ENCODE measurements at places on chromosomes 6 and 20.
A peak's percentile ranks its signal among the peaks of the same experiment; 100 is the strongest.

DNA sequence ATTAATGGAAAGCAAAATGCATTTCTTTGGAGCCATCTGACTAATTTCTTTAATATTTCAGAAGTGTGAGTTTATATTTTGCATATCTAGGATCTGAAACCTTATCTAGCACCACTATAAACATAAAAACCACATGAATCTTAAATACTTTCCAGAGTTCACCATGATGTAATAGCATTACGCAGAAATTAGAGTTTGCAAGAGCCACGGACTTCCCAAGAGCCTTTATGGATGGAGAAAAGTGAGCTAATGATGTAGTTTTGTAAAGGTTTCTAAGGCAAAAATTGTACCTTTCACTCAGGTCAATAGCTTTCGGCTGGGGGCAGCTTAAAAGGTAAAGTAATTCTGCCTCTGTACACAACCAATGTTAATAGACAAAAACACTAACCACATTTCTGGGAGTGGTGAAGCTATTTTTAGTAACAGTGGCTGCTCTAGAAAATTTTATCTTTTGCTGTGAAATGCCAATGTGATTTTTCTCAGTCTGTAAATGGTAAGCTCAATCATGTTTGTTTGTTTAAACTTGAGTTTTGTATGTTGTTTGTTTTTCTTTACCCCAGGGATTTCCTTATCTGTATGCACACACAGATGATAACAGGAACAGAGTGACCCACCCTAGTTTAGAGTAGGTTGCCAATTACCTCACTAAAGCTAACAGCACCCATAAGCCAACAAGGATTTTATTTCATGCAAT, 80.5 kb downstream of the FILIP1 start:
- no peak for DNase-seq

- DNase-seq: no peak
These were observed 19.2 kb downstream of the CAPN11 start for GRCh38 chr6:44177691-44178423.

DNA sequence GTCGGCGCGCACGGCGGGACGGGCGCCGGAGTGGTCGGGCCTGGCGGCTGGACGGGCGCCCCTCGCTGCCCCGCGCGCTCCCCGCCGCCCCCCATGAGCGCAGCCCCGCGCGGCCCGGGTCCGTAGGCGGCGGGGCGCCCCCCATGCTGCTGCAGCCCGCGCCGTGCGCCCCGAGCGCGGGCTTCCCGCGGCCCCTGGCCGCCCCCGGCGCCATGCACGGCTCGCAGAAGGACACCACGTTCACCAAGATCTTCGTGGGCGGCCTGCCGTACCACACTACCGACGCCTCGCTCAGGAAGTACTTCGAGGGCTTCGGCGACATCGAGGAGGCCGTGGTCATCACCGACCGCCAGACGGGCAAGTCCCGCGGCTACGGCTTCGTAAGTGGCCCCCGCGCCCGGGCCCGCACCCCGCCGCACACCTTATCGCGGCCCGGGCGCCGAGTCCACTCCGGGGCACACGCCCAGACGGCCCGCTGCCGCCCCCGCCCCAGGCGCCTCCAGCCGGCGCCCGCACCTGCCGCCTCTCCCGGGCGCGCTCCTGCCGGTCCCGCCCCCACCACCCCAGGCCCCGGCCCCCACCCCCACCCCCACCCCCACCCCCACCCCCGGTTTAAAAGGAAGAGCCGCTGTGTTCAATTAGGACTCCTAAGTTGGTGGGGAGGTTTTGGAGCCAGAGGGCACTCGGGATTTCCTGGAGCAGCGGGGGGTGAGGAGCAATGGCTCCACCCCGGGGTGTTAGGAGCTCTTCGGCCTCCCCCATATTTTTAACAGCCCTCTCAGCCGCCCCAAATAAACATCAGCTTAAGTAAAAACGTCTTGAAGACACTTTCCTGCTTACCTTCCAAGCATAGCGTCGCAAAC, 474 bp downstream of the RBM38 start:
- no peak for DNase-seq

GRCh38 chr6:137717074-137718073, 149.7 kb upstream of the TNFAIP3 start:
- no peak for DNase-seq

DNA sequence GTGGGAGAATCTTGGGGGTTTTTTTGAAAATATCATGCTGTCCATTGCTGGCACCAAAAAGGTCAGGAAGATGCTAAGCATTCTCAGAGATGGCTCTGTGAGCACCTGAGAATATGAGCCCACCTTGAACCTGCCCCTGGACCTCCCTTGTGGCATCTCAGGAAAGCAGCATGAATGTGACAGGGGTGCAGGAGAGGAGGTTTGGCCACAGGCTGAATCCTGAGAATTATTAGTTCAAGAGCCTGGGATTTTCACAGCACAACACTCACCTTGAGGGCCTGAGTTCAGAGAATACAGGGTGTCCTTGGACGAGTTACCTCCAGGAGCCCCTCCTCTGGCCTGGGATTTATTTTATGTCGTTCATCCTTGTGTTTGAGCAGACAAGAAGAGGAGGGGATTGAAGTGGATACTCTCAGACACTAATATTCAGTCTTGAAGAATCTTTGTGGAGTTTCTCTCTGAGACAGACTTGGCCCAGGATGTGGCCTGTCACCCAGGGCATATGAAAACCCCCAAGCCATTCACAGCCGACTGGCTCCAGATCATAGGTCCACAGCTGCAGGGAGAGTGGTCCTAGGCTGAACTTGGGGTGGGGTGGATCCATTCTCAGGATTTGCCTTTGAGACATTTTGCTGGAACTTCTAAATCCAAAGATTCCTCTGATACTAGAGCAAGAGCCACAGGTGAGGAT, 390.8 kb downstream of the RNGTT start:
- DNase-seq: no peak

DNA sequence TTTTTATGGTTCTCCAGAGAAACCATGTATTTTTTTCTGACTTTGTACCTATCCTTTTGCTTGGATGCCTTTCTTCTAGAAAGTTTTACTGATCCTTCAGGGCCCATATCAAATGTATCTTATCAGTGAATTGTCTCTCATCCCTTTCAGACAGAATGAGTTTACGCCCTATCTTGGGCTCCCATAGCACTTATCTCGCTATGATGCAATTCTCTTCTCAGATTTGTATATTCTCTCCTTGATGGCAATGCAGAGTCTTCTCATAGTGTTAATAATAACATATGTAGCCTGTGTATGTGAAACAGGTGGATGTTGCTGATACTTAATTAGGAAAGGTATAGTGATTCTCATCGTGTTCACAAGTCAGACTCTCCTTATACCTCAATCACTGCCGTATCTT, 336.2 kb downstream of the UTRN start:
- DNase-seq: no peak

GRCh38 chr6:41226752-41227151, 1.4 kb upstream of the TREML4 start:
- DNase-seq: no peak

DNA sequence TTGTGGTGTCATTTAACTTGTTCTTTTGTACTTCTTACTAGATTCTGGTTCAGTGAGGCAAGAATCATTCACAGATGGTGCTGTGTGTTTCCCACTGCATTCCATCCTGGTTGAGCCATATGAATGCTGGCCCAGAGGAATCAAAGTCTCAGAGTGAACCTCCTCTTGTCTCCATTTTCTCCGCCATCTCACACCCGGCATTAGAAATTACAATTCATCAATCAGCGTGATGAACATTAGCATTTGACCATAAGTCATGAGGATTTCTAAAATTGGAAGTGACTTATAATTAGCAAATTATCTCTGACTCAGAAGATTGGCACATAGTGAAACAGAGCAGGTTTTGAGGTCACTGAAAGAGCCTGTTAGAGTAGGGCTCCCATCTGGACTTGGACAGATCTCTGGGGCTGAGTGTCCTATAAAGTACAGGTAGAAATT, 25.2 kb downstream of the TNFAIP3 start:
- DNase-seq: no peak

DNA sequence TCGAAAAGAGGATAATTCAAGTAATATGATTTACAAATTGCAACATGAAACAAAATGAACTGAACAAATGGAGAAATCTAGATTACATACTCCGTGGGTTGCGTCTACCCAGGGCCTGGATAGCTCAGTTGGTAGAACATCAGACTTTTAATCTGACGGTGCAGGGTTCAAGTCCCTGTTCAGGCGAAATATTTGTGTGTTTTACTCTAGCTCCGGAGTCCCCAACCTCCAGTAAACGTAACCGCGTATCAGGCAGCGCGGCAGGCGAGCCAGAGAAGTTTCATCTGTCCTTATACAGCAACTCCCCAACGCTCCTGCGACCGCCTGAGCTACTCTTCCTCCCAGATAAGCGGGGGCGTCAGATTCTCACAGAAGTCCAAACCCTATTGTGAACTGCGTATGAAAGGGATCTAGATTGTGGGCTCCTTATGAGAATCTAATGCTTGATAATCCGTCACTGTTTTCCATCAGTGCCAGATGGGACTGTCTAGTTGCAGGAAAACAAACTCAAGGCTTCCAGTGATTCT, 176.1 kb downstream of the TRIM27 start:
- DNase-seq: peak; percentile 89

DNA sequence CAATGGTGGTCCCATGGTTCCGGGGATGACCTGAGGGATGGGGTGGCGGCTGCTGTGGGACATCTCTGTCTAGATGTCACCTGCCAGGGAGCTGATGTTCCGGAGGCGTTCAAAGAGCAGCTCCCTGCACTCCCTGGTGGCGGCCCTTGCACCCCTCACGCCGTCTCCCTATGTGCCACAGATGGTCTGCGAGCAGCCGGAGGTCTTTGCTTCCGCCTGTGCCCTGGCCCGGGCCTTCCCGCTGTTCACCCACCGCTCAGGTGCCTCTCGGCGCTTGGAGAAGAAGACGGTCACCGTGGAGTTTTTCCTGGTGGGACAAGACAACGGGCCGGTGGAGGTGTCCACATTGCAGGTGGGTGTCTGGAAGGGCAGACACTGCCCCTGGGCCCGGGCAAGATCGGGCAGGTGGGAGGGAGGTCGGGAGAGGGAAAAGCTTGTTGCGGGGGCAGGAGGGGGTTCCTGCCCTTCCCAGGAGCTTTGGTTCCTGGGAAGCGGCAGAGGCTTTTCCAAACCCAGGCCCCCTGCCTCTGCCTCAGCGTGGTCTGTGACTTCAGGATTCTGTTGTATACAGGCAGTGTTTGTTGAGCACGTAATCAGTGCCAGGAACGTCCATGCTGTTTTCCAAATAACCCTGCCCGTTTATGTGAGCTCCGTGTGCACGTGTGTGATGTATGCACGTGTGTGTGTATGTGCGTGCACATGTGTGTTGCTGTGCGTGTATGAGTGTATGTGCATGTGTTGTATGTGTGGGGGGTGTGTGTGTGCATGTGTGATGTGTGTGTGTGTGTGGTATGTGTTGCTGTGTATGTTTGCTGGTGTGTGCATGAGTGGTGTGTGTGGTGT, 1.9 kb downstream of the NPEPL1 start:
- DNase-seq: no peak

DNA sequence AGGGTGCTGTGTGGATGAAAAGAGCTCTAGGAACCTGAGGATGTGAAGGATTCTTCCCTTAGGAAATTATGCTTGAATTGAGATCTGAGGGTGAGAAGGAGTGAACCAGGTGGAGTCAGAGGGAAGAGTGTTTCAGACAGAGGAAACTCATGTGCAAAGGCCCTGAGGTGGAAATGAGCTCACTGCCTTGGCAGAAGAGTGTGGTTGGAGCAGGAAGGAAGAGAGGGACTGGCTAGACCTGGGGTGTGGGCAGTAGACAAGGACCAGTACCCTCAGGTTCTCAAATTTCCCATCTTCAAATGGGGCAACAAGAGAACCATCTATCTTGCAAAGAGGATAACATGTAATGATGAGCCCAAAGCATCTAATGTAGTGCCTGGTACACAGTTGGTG, 24.0 kb upstream of the GTSF1L start:
- DNase-seq: no peak

- DNase-seq: no peak
These were observed 96.9 kb upstream of the NT5E start for GRCh38 chr6:85353012-85353411.

DNA sequence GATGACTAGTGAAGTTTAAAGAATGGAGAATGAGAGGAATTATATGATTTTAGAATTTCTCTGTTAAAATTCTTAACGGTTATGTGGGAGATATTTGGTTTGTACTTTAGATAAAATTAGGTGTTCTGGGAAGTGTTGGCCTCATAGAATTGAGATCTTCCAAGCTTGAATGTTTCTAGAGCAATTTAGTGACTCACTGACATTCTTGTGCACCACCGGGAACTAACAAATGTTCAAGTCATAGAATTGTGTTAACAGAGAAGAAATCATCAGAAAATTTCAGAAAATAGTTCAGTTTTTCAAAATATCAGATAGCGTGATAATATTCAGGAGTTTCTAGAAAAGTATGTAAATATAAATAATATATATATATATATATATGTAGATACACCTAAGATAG, 67.9 kb upstream of the BMP5 start:
- no peak for DNase-seq

DNA sequence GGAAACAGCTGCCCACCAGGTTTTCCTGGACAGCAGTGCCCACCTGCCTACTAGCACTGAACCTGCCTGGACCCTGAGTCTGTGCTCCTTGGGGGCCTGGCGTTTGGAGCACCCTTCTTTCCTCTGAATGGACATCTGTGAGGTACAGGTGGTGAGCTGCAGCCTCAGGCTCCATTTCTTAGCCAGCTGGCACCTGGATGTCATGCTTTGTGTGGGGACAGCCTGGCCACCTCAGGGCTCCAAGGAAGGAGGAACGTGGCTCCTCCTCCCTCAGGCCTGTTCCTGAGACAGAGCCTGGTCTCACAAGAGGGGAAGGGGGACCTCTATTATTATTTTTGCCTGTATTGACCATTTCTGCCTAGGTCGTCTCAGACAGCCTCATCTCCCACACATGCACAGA, 8.1 kb downstream of the TMEM151B start:
- DNase-seq: no peak

- no peak for DNase-seq
These were observed 140.9 kb downstream of the NCOA3 start for GRCh38 chr20:47642624-47643023.

GRCh38 chr6:14787250-14787649, 458.6 kb upstream of the JARID2 start:
- DNase-seq: no peak

DNA sequence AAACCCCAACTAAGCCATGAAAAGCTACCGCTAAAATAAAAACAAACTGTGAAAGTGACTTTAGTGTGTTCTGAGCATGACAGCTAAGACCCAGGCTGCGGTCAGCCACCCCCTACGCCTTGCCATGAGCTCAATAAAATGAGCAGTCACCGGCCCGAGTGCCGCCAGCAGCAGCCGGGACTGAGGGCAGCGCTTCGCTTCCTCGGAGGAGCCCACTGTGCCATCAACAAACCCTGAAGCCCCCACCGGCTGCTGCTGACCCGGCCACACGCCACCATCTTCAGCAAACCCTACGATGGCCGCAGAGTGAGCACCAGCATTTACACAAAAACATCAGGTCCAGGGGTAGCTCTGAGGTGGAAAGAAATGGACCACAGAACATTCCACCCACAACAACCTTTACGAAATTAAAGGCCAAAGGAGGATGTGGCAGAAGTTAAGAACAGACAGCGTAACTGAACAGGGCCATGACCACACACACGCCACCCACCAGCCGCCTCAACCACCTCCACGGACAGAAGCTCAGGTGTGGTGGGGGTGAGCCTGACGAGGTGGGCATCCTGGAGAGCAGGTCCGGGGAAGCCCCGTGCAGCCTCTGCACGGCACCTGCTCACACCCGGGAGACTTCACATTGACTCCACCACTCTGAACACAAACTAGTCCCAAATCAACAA, 67.0 kb downstream of the THBS2 start:
- no peak for DNase-seq

GRCh38 chr20:57624124-57624523, 3.9 kb upstream of the ZBP1 start:
- DNase-seq: no peak
